KBM-7 (cell line): ENCODE measurements at places on chromosomes 6 and 20.

GRCh38 chr6:14896475-14896874 is 349.4 kb upstream of the JARID2 start:
- no peak for DNase-seq

- DNase-seq: no peak
Measured at GRCh38 chr6:133337308-133337707, 96.2 kb downstream of the EYA4 start.

GRCh38 chr6:25017932-25018567 is 82.3 kb upstream of the RIPOR2 start:
- DNase-seq: peak; percentile 86

- DNase-seq: no peak
Measured at GRCh38 chr6:98056955-98057354, 773.9 kb upstream of the MMS22L start.

- DNase-seq: no peak
Measured at GRCh38 chr6:104813552-104813951, 46.2 kb downstream of the HACE1 start.

GRCh38 chr6:149438855-149439254 is 38.8 kb downstream of the SUMO4 start:
- DNase-seq: peak; percentile 27

GRCh38 chr6:44086931-44087574 is 40.2 kb downstream of the MRPL14 start:
- DNase-seq: no peak

GRCh38 chr20:34543463-34544056 is 15.0 kb upstream of the MAP1LC3A start:
- DNase-seq: no peak

GRCh38 chr6:116476002-116476678 is 15.0 kb downstream of the CALHM6 start:
- DNase-seq: peak; percentile 76

GRCh38 chr6:149211046-149211571 is 106.4 kb upstream of the TAB2 start:
- DNase-seq: peak; percentile 78
